ENCODE measurements at places on chromosomes 3 and 15.
A peak's percentile ranks its signal among the peaks of the same experiment; 100 is the strongest.

- DNase-seq, result no peak
Observed at GRCh38 chr3:58353722-58354553, 21.2 kb downstream of the PXK start.

DNA sequence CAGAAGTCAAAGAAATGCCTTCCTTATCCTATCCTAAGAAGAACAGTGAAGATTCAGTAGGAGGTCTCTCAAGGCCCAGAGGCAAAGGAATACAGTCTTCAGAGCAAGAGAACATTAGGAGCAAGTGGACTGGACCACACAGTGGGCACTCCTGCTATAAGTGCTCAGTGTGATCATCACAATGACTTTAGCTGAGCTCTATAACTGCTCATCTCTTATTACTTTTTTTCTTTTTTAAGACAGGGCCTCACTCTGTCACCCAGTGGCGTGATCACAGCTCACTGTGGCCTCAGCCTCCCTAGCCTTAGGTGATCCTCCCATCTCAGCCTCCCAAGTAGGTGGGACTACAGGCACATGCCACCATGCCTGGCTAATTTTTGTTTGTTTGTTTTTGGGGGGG is 48.1 kb downstream of the COL8A1 start:
- no peak for DNase-seq

DNA sequence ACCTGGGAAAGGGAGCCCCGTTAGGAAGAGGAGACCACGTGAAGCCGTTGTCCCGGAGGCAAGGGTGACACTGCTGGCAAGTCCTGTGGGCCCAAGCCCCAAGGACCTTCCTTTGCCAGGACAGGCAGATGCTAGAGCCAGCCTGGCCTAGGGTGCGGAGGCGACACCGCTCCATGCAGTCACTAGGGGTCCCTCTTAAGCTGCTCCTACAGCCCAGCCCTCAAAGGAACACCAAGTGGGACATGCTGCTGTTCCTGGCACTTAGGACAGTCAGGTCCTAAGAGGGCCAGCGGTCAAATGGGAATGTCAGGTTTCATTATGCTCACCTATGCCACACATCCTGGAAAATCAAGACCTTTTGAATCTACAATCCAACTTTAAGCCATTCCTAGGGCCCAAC is 59.7 kb downstream of the RPN1 start:
- DNase-seq, result no peak

DNA sequence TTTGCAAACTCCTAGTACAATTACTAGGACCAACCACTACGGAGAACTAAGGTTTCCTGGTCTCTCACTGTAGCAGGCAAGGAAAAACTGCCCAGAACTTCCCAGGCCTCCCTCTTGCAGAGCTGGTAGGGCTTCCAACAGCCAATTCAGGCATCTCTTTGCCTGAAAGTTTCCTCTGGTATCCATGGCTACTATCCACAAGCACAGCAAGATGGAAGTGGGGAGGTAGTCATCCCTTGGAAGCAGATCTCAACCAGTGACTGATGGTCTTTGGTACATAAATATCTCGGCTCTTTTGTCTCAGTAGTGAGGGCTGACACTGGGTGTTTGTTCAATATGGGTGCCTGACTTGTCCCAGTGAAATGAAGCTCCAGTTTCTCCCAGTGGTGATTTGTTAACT is 201.3 kb upstream of the MRPL3 start:
- no peak for DNase-seq

- DNase-seq, result no peak
Observed at GRCh38 chr15:68615301-68615700, 36.5 kb downstream of the CORO2B start.

DNA sequence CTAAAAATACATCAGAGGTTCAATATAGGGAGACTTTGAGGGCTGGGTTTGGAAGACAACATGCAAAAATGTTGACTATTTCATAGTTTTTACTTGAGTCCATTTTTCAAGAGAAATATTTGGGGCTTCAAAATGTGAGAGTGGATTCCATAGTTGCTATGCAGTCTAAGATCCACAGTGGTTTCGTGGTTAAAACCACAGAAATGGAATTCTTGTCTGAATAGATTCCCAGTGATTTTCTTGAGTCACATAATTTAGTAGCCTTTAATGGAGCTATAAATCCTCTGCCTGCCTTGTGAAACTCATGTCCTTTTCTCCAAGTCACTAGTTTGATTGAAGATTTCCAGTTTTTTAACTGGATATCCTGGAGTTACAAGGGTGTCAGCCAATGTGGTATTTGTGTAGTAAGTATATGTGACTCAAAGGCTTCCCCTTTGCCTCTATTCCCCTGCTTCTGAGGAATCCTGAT is 94.7 kb upstream of the RBMS3 start:
- DNase-seq, result peak; percentile 79

DNA sequence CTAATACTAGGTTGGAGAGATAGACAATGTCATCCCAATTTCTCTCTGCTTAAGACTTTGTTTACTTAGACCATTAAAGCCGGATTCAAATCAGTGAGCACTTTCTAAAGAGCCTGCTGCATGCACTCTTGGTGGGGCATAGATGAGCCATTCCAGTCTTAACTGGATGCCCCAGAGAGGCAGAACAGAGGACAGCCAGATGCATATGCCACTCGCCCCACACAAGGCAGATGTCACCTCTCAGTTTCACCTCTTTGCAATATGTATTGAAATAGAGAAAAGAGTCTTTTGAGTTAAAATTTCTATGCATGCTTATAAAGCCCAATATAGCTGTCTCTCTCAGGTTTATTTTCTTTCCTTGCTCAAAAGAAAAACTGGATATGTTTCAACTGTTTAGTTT is 89.5 kb downstream of the LARS2 start:
- DNase-seq, result no peak

GRCh38 chr3:98259-98654 is 98.3 kb upstream of the CHL1 start:
- DNase-seq, result no peak

DNA sequence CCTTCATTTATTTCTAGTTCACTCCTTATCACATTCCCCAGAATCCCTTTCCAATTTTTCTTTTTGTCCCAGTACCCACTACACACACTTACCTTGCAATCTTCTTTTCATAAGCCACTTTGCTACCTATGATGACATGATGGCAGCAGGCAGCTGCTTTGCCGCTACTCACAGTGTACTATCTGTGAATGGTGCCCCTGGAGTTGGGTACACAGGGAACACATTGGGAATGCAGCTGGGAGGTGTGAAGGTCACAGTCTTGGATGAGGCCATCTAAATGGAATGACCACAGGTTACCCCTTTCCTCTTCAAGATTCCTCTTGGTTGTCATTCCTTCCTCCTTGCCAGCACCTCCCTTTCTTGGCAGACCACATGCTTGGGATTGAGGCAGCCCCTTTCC is 20.8 kb upstream of the TNIK start:
- no peak for DNase-seq

DNA sequence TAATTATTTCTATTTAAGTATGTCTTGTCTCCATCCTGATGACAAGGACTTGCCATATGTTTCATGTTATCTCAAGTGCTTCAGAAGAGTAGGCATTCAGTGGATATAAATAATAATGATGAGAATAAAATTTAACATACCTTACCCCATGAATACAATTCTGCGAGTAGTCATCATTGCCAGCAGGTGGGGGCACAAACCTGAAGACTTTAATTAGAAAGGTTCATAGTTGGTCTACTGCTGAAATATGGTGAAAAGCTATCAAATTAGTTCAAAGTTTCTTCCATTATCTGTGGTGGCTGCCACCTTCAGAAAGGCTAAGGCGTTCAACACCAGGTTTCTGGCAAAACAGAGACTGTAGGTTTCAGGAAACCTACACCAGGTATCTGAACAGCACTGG is 100.9 kb downstream of the P3H2 start:
- DNase-seq, result no peak

- DNase-seq, result no peak
Observed at GRCh38 chr3:61875976-61876671, 314.8 kb downstream of the PTPRG start.

GRCh38 chr3:71360180-71360579 is 223.3 kb downstream of the FOXP1 start:
- DNase-seq, result no peak

- no peak for DNase-seq
Observed at GRCh38 chr3:141440942-141441341, 45.9 kb upstream of the RASA2 start.

DNA sequence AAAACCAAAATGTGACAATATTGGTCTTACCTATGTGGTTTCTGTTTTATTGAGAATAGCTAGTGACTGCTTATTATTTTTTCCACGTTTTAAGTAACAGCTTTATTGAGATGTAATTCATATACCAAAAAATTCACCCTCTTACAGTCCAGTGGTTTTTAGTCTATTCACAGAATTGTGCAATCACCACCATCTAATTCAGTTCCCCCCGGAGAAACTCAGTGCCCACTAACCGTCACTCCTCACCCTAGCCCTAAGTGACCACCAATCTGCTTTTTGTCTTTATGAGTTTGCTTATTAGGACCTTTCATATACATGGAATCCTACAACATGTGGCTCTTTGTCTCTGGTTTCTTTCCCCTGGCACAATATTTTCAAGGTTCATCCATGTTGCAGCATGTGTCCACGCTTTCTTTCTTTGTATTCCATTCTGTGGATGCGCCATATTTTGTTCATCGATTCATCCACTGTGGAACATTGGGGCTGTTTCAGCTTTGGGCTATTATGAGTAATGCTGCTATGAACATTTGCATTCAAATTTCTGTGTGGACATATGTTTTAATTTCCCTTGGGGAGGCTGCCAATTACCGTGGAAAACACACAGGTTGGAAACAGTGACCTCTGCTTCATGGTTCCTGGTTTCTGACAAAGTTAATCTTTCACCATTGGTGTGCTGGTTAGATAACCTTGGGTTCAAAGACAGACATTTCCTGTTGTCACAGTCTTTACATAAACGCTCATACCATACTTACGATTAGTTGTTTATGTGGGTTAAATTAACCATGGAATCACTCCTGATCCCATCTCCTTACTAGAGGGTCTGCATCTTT is 3.2 kb upstream of the BCL2L10 start:
- no peak for DNase-seq

- DNase-seq, result peak; percentile 17
Observed at GRCh38 chr15:27059610-27060202, 88.7 kb downstream of the GABRG3 start.

DNA sequence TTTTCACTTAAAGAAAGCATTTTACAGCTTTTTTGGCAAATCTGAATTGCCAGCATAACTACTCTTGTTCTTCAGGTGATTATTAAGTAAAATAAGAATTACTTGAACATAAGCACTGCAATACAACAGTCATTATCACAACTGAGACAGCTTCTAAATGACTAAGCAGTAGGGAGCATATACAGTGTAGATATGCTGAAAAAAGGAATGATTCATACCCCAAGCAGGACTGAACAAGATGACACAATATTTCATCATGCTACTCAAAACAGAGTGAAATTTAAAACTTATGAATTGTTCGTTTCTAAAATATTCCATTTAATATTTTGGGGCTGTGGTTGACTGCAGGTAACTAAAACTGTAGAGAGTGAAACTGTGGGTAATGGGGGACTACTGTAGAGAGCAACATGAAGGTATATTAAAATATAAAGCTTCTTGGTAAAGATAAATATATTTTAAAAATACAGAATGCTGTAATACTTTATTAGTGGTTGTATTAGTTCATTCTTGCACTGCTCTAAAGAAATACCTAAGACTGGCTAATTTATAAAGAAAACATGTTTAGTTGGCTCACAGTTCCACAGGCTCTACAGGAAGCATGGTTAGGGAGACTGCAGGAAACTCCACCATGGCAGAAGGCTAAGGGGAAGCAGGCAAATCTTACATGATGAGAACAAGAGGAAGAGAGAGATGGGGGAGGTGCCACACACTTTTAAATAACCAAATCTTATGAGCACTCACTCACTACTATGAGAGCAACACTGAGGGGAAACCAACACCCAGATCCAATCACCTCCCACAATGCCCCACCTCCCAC is 84.8 kb downstream of the DCLK3 start:
- DNase-seq, result peak; percentile 98

- DNase-seq, result peak; percentile 15
Observed at GRCh38 chr3:40877631-40878463, 321.5 kb upstream of the CTNNB1 start.

GRCh38 chr15:69784798-69785566 is 312.7 kb downstream of the TLE3 start:
- peak; percentile 10 for DNase-seq

GRCh38 chr3:42195879-42196330 is 70.1 kb downstream of the CCK start:
- DNase-seq, result no peak

GRCh38 chr3:21645121-21645897 is 105.7 kb downstream of the ZNF385D start:
- DNase-seq, result peak; percentile 5

DNA sequence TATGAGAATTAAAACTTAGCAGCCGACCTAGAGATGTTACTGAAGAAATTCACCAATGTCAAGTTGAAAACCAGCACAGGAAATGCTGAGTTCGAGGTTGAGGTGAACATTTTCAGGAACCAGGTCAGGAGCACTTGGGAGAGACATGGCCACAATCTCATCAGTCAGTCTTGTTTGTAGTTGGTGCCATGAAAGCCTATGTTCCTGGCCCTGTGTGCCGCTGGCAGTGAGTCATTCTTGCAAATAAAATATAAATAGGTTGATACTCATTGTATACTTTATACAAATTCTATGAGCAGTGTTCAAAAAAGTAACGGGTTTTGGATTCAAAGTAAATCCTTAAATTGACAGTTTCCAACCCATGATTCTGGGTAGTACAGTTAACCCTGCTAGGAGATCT is 1.5 kb upstream of the FSIP1 start:
- DNase-seq, result peak; percentile 50

GRCh38 chr3:161349529-161350312 is 21.6 kb downstream of the SPTSSB start:
- DNase-seq, result peak; percentile 100

DNA sequence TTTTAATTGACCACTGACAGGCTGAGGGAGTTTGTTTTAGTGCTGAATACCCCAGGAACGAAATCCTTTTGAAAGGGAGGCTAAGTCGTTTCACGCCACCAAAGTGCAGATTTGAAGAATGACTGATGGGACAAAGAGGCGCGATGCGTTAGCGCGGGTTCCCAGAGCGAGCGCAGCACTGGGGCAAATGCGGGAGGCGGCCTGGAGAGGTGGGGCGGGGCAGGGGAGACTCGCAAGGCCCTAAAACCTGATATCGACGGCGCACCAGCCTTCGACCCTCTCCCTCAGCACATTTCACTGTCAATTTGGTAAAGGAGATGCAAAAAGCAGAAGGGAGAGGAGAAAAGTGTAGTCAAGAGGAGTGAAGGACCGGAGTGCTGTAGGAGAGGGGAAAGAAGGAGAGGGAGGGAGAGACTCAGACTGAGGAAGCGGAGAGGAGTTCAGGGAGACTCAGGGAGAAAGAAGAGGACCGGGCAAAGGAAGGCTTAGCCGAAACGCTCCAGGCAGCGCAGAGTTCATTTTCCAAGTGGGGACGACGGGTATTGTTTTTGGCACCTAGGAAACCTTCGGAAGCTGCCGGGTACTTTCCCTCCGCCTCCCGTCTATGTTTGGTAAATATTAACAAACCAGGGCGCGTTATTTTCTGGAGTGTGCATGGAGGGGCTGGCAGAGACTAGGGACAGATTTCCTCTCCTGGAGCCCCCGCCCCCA is 3.8 kb upstream of the FOXB1 start:
- no peak for DNase-seq

GRCh38 chr3:107206141-107206540 is 171.1 kb upstream of the CCDC54 start:
- peak; percentile 49 for DNase-seq

- DNase-seq, result no peak
Observed at GRCh38 chr3:143267989-143268388, 148.4 kb downstream of the CHST2 start.

GRCh38 chr3:53974324-53974723 is 82.7 kb upstream of the SELENOK start:
- DNase-seq, result no peak

GRCh38 chr3:22115581-22115980 is 364.6 kb upstream of the ZNF385D start:
- DNase-seq, result peak; percentile 32

- no peak for DNase-seq
Observed at GRCh38 chr3:150249779-150250470, 158.2 kb upstream of the TSC22D2 start.

Measured in bronchial epithelial cell (primary cell).